ENCODE measurements at places on chromosomes 4 and X.

- DNase-seq: no peak
These were observed 18.3 kb downstream of the RTL5 start for GRCh38 chrX:72113461-72113860.

GRCh38 chr4:153036931-153037482 is 100.9 kb downstream of the FHDC1 start:
- DNase-seq: no peak

GRCh38 chr4:38177641-38178391 is 217.6 kb downstream of the PTTG2 start:
- no peak for DNase-seq

DNA sequence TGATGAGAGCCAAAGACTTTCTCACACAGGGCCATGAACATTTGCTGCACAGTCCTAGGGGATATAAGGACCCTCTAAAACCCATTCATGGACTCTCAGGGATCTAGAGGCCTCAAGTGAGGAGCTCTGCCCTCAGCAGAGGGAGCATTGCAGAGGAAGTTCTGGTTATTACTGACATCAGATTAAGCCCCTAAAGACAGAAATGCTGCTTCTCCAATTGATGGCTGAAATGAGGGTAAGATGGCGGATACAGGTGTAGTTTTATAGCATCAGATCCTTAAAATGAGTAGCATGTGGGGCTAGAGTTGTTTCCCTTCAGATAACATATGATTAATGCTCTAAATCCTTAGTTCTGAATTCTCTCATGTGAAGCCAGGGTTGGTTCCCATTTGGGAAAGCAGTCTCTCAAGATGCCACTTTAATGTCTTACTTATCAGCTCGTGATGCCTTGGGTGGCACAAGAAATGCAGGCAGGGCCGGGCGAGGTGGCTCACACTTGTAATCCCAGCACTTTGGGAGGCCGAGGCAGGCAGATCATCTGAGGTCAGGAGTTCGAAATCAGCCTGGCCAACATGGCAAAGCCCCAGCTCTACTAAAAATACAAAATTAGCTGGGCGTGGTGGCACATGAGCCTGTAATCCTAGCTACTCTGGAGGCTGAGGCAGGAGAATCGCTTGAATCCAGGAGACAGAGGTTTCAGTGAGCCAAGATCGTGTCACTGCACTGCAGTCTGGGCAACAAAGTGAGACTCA is 7.9 kb downstream of the RHOH start:
- DNase-seq: no peak

- no peak for DNase-seq
These were observed 361.1 kb upstream of the BOD1L1 start for GRCh38 chr4:13988353-13989305.

DNA sequence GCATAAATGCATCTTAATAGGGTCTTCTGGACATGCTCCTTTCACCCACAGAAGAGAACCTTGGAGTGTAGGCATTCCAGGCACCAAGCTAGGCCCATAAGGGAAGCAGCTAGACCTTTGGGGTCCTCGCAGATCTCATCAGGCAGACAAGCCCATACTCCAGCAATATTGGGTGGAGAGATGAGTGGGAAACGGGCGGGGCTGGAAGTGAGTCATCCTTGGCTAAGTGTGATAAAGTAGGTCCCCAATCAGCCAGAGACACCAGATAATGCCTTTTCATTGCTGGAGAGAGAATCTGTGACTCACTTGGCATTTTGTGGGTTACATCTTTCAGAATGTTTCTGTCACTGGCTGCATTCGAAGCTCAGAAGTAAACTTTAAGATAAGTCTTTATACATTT is 133.3 kb upstream of the MBNL3 start:
- peak; percentile 21 for DNase-seq

GRCh38 chr4:54695337-54695736 is 37.6 kb downstream of the KIT start:
- DNase-seq: no peak

GRCh38 chr4:75565481-75565880 is 9.6 kb downstream of the ODAPH start:
- peak; percentile 32 for DNase-seq

GRCh38 chr4:8820178-8821102 is 51.2 kb downstream of the HMX1 start:
- no peak for DNase-seq

GRCh38 chr4:13525606-13526281 is 18.6 kb downstream of the NKX3-2 start:
- DNase-seq: no peak

GRCh38 chrX:119003462-119003861 is 29.0 kb downstream of the LONRF3 start:
- DNase-seq: no peak

GRCh38 chr4:1332686-1333085 is 14.3 kb upstream of the UVSSA start:
- DNase-seq: no peak

- no peak for DNase-seq
These were observed 16.1 kb upstream of the CRMP1 start for GRCh38 chr4:5908876-5909427.

DNA sequence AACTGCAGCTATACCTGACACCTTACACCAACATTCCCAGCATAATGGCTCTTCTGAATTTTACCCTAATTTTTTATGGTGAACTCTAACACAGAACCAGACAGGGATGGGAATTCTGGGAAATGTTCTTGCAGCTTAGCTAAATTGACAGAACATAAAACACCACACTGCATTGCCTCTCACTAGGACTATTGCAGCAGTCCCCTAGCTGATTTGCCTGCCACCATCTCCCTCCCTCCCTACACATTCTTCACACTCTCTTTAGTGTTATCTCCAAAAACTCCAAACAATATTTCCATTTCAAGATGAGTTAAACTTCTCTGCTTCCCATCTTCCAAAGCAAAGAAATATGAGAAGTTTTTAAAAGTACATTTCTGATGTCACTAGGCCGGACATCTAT is 733.9 kb upstream of the INTU start:
- no peak for DNase-seq

DNA sequence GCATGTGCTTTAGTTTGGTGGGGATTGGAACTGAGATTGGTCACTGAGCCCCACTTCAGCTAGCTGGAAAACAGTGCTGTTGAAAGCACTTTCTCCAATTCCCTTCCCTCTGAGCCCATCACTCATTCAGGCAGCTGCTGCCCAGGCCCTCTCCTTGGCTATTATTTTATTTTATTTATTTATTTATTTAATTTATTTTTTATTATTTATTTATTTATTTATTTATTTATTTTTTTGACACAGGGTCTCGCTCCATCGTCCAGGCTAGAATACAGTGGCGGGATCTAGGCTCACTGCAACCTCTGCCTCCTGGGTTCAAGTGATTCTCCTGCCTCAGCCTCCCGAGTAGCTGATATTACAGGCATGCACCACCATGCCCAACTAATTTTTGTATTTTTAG is 51.8 kb upstream of the RBPJ start:
- DNase-seq: no peak

DNA sequence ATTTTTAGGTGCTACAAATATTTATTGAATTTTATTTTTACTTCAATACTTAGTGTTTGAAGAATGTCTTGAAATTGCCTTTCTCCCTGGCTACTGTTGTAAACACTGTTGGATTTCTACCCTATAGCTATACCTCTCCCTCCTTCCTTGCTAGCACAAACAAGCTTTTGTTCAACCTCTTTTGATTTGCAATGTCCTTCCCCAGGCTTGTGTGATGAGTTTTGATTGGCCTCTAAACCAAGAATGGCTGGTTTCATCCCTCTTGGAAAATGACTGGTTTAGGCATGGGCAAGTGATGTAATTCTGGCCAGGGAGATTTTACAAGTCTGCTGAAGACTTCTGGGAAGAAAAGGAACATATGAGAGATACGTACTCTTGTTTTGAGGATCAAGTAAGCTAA is 25.3 kb upstream of the SLITRK2 start:
- DNase-seq: no peak

- no peak for DNase-seq
These were observed 303.5 kb upstream of the ARSJ start for GRCh38 chr4:114282937-114283336.

DNA sequence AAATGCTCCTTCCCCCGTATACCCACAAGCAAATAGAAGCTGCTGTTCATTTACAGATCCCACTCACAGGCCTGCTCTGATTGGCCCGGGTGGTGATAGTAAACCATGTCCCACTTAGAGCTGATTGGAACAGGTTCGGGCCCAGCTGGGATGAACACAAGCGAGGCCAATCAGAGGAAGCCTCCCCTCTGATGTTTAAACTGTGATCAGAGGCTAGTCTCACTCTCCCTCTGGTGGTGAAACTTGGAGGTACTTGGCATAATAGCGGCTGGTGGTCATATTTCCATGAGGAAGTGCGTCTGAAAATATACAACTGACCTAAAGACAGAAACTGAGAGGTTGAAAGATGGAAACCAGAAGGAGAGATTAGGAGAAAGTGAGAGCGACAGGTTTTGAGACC is 51.5 kb upstream of the TRPC3 start:
- peak; percentile 20 for DNase-seq

- DNase-seq: no peak
These were observed 793.0 kb downstream of the RAB28 start for GRCh38 chr4:12691168-12691567.

DNA sequence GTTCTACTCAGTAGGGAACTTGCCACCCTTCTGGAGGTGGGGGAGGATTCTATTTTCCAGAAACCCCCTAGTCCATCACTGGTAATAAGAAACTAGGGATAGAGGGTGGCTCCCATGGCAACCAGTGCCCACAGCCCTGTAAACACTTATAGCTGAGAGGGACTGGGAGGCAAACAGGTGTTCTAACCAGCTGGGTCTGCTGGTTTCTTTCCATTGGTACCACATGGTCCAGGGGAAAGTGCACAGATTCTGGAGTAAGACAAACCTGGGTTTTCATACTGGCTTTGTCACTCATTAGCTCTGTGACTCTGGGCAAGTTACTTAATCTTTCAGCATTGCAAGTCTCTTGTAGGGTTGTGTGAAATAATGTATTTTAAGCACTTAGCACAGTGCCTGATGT is 26.9 kb downstream of the IGSF1 start:
- no peak for DNase-seq

DNA sequence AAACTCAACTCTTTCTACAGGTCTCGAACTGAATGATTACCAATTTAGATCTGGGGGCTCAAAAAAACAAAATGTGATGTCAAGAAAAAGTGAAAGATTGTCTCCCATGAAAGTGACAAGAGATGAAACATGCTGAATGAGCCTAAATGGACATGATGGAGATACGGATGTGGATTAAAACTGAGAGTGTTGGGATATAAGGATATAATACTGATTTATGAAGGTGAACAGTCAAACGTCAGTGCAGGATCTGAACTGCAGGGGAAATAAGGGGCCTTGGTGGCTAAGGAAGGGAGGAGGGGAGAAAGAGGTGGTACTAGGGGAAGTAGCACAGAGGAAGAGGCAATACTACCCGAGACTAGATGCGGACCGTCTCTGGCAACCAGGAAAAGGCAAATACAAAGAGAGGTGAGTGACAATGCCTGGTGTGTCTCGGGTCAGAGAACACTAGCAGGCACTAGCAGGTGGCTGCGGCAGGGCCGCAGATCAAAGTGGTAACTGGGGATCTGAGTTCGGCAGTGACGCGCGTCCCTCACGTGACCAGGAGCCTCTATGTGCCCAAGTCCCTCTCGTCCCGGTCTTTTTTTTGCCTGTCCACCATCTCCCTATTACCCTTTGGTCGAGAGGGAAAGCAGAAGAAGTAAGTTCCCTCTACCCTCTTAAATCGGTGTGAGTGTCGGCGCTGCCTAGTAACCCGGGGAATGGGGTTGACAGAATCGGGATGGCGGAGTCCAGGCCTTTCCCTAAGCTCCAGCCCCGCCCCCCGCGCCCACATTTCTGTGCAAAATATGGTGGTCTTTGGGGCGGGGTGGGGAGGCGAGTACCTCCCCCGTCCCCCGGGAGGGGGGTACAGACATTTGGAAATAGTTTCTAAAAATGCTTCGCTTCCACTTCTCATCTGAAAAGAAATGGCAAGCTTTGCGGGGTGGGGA is at the start of gene TCEAL1:
Gene TCEAL1 (plus strand): TSS at position 590 of the 932 bp plus-strand sequence. CDS start 942 bp downstream, outside the sequence.
- no peak for DNase-seq

DNA sequence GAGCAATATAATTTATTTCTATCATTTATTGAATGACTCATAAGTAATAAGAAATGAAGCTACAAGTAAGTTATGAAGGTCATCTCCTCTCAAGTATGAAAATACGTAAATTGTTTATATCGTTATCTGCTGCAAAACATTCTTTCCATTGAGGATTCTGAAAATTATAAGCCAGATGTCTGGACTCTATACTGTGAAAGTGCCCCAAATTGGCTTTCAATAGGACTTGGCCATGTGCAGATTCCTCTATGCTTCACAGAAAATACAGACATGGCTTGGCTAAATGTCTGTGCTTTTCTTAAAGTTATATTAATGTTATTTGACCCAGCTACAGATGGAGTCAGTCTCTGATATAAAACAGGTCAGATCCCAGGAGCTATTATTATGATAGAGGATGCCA is 2109.9 kb upstream of the AGA start:
- no peak for DNase-seq

DNA sequence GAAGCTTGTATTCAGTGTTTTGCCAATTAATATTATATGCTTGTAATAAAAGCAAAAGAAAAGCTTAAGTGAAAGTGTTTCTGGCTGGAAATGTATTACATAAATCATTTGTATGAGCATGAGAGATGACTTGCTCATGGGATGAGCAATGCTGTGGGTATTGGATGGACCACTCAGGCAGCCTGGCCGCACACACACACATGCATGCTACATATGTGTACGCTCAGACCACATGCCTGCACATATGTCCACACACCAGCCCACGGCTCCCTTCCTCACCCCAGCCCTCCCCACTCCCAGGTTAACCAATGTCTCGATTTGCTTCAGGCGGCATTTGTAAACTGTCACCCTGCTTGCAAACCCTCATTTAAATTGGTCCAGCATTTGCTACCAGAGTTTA is 55.9 kb downstream of the CPLX1 start:
- no peak for DNase-seq

All from CMK (cell line).